ENCODE measurements at places on chromosomes 11 and 22. TPM values are rescaled to one million over a fixed set of nuclear protein-coding genes. Genes with fewer than 3 reads are reported as not detected.
A peak's percentile ranks its signal among the peaks of the same experiment; 100 is the strongest.

- DNase-seq, result no peak
These were observed 83.4 kb downstream of the TRIM51G start for GRCh38 chr11:48900131-48900800.

DNA sequence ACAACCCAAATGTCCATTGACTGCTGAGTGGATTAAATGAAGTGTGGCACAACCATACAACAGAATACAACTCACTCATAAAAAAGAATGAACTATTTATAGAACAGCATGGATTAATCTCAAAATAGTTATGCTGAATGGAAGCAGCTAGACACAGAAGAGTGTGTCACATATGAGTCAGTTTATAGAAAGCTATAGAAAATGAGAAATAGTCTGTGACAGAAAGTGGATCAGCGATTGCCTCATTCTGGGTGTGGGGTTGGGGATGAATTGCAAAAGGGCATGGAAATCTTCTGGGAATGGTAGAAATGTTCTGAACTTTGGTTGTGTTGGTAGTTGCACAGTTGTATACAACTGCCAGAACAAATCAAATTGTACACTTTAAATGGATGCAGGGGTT lies 37.4 kb downstream of the PRR5L start:
- DNase-seq, result no peak

DNA sequence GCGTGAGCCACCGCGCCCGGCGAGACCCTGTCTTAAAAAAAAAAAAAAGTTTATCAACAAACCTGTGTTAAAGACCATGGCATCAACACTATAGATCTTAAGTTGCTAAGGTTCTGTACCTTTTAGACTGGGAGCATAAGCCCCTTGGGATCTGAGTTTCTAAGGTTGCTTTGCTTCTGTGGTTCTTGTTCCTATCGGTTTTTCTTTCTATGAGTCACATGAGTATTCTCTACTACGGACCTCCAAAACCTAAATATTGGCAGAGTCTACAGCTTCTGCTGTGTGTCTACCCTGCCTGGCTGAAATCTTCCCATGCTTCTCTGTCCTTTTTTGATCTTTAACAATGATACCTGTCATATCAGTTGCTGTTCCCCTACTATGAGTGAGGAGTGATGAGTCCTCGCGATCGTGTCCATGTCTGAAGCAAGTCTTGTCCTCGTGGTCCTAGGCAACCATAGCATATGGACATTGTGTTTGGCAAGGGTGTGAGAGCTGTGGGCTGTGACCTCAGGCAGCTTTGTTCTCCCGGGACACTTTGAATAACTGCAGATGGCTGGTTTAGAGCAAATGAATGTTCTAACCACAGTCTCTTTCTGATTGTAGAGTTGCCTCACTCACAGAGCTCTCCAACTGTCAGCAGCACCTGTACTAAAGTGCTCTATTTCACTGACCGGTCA lies 9.0 kb upstream of the DLAT start:
- no peak for DNase-seq

GRCh38 chr11:116687458-116688201 lies 85.2 kb downstream of the BUD13 start:
- no peak for DNase-seq

DNA sequence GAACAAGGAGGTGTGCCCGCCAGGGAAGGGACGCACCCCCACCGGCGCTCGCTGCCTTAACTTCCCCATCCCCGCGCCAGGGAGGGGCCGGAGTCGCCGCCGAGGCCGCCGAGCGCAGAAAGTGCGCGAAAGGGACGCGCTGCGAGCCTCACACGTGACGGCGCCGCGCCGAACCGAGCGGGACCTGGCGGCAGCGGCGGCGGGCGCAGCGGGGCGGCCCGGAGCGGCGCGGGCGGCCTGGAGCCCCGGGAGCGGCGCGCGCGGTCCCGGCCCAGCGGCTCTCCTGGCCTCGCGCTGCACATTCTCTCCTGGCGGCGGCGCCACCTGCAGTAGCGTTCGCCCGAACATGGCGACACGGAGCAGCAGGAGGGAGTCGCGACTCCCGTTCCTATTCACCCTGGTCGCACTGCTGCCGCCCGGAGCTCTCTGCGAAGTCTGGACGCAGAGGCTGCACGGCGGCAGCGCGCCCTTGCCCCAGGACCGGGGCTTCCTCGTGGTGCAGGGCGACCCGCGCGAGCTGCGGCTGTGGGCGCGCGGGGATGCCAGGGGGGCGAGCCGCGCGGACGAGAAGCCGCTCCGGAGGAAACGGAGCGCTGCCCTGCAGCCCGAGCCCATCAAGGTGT lies at the start of gene SORL1:
SORL1 (plus strand) TSS at position 329 of the 623 bp plus-strand sequence; CDS start at position 347, 18 bp downstream.
- peak; percentile 79 for DNase-seq

SERPING1 gene
- 302 TPM for total RNA-seq

- DNase-seq, result no peak
These were observed 99.5 kb upstream of the BID start for GRCh38 chr22:17873804-17874203.

DNA sequence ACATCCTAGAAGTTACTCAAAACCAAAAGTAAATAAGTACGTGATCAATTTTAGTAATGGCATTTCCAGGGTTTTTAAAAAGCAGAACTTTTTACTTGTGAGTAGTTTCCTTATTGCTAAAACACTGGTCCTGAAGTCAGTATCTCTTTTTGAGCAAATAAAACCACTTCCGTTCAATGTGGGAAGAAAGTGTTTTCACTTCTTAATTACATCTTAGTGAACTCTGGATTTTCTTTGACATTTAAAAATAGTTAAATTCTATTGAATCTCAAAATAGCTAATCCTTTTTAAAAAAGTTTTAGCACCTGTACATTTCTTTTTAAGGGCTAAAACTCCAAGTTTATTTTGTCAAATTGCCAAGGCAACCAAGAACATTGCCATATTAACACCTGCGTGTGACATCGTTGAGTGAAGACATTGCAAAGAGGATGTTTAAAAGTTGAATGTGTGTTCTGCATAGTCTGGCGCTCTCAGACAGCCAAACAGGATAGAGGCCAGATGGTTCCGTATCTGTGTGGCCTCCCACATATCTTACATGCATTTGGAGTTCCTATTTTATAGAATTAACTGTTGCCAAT lies 17.2 kb upstream of the OR5B21 start:
- no peak for DNase-seq

DNA sequence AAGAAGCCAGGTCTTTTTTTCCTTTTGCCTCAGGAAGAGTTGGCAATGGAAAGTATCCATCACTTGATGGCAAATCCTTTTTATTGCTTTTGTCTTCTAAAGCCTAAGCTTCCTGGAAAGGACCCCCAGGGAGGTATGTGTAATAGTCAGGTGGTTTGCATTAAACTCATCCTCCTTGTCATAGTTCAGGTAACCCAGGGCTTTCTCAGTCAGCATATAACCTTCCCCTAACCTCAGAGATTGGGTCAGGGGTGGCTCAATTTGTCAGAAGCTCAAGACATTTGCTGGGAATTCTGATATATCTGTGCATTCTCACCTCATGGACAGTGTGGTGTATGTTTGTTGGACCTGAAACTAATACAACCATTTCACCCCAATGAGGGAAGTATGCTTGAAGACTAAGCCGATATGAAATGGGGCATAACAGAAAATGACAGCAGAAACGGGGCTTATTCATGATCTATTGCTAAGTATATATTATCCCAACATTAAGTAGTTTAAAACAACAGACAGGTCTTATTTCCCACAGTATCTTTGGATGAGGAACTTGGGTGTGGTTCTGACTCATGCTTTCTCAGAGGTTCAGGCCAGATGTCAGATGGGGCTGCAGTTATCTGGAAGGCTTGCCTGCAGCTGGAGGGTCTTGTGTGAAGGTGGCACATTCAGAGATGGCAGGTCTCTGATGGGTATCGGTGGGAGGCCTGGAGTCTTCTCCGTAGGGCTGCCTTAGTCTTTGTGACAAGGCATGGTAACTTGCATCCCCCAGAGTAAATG lies 135.8 kb upstream of the SPON1 start:
- DNase-seq, result no peak

PGA4 gene
- total RNA-seq, result not detected

MS4A15 gene
- total RNA-seq, result not detected

- DNase-seq, result no peak
These were observed 418 bp upstream of the ADAMTS15 start for GRCh38 chr11:130448039-130448415.

Data from ureter (tissue), 1 donor.